ENCODE measurements at places on chromosomes 2 and 18. TPM values are rescaled to one million over a fixed set of nuclear protein-coding genes. Genes with fewer than 3 reads are reported as not detected.

- DNase-seq, result no peak
These were observed 289.0 kb downstream of the ALPK2 start for GRCh38 chr18:58339890-58340289.

DNA sequence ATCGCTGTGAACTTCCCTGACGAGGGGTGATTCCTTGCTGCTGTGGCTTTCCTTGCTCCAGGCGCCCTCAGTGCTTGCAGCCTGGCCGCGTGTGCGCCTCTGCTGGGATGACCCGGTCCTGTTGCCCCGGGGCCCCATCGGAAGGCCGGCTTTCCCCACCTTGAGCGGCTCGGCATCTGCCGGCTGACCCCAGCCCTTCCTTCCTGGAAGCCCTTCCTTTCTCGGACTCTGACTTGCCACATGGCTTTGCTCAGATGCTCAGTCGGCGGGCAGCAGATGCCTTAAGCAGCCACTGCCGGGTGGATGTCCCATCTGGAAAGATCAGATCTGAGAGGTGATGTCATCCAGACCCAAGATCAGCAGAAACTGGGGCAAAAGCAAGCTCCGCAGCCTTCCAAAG lies 100.5 kb upstream of the ODC1 start:
- no peak for DNase-seq

DNA sequence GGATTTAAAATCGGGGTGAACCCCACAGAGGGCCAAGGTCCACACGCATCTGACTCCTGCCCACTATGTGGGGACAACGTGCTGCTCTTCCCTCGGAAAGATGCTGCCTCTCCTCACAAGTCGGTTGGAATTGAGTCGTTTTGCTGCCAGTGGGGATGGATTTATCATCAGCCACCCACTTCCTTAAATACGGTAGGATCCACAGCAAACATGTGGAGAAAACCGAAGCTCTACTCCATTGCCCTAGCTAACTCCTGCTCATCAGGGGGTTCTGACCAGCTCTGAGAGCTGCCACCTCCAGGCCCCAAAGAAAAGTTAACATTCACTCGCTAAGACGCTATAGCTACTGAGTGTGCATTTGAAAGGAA lies 80.9 kb downstream of the CHRNA1 start:
- DNase-seq, result no peak

Gene CCDC85A
- total RNA-seq, result 38.8 TPM

Gene UBXN2A
- 53.5 TPM for total RNA-seq

Gene RND3
- total RNA-seq, result 164 TPM

- no peak for DNase-seq
These were observed 4.5 kb upstream of the RMDN2 start for GRCh38 chr2:37920570-37920969.

DNA sequence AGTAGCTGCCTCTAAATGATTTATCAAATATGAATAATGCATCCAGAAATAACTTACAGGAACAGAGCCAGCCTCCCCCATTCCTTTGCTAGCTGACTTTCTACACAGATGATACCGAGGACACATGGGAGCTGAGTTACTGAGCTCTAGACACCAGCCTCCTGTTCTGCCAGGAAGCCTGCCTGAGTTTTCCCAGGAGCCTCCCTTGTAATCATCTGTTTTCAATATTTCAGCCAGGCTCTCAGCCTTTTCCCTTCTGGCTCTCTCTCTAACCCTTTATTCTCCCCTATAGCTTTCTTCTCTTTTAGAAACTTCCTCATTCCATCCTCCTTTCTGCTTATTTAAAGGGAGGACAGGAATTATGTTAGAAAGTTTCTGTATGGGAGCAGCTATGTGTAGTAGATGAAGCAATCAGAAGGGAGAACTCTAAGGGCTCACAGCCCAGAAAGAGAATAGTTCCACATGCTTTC lies 911.6 kb downstream of the TDRD15 start:
- DNase-seq, result no peak

Gene PDE1A
- total RNA-seq, result 42.1 TPM

DNA sequence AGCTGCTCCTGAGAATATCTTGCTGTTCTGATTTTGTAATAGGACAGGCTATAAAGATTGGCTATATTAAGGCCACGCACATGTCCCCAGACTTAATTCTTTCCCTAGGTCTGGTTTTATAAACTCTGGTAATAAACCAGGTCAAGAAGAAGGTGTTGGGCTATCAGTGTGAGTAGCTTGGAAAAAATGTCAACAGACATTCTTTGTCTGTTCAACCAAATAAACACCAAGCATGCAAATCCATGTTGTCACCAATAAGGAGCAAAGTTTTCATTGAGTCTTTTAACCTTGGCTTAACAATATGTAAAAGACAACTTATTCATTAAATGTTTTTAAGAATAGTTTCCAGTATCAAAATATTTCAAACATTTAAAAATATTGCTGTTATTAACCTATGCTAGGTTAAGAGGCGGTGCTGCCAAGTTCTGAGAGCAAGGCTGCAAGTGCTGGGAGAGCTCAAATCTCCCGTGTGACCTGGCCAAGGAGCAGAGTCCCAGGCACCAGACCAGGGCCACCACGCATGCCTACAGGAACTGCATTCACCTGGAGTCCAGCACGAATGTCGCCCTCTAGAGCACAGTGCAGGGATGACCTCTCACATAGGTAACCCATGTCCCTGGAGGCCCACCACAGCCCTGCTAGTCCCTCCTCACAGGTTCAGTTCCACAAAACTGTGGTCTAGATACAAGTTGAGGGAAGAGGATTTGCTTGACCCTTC lies 120.5 kb upstream of the POU3F3 start:
- DNase-seq, result no peak

GRCh38 chr18:59923539-59924196 lies 23.9 kb downstream of the PMAIP1 start:
- DNase-seq, result no peak

All from occipital lobe (tissue), 3 donors.